ENCODE measurements at places on chromosomes 11 and 22.

DNA sequence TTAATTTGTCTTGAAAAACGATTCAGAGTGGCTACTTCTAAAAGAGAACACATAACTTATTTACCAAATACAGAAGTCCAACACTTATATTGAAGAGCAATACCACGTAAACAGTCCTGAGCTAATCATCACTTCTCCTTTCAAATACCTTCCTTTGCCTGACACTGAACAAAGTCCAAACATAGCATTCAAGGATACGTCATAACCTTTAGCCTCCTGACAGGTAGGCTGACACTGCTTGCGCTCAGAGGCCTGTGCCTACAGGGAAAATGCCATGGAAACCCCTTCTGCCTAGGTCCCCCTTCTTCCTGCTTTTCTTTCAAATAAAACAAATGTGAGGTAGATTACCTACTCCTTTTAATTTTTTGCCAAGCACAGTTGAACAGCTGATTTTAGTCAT, 510.0 kb downstream of the INSC start:
- DNase-seq: no peak

DNA sequence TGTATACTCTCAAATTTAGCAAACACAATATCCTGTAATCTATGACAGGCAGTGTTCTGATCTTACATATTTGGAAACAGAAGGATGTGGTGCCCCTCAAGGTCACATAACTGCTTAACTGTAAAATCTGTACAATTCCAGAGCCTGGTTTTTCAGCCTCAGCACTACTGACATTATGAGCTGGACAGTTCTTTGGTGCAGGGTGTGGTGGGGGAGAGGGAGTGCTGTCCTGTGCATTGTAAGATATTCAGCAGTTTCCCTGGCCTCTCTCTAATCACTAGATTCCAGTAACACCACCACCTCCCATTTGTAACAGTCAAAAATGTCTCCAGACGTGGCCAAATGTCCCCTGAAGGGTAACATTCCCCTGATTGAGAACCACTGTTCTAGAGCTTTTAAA, 1.8 kb upstream of the OR5B21 start:
- no peak for DNase-seq

GRCh38 chr11:57777969-57778317, 16.3 kb downstream of the CTNND1 start:
- no peak for DNase-seq

- no peak for DNase-seq
Measured at GRCh38 chr11:1235901-1236315, 13.0 kb downstream of the MUC5B start.

DNA sequence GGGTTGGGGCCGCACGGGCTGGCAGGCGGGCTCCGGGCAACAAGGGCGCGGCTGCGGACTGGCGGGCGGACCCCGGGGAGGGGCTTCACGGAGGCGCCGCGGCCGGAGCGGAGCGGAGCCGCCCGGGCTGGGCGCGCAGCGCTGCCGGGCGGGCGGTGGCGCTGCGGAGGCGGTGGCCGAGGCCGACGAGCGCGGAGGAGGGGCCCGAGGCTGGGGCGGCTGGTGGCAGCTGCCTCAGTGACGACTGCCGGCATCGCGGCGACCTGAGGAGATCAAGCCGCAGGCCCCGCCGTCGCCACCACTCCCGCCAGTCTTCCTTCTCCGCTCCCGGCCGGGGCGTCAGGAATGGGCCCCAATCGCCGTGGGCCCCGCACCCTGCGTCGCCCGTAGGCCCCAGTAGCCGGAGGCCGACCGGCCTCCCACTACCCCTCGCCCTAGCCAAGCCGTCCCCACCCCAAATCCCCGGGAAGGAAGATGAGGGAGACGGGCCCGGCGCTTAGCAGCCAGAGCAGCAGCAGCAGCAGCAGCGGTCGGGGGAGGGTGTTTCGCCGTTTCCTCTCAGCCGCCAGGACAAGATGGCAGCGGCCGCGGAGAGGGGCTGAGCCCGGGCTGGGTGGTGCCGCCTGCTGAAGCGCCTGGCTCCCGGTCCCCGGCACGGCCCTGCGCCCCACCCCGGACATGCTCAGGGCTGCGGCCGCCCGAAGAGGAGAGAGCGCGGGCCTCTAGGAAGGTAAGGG, at the start of gene HIPK3:
Gene HIPK3, plus strand, starts transcription at position 222 of the 737 bp plus-strand sequence.
- no peak for DNase-seq

GRCh38 chr11:70759846-70760245, 361.5 kb downstream of the CTTN start:
- no peak for DNase-seq

DNA sequence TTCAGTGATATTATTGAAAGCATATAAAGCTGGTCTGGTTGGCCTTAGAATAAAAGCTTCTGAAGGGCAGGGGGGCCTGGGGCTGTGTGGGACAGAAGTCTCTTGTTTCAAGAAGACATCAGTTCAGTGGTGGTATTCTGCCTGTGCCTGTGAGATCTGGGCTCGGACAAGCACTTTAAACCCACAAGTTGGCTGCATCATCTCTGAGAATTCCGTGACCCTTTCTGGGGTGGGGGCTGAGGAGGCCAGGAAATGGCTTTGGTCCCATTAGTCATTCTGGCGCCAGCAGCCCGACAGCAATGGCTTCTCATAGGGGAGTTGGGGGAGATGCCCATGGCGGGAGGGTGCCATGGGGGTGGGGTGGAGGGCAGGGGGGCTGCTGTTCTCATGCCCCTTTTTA, 104.1 kb downstream of the PKNOX2 start:
- no peak for DNase-seq

- DNase-seq: no peak
Measured at GRCh38 chr22:41301085-41302020, at the start of gene ZC3H7B. ZC3H7B (plus strand) TSS chr22:41301525; CDS start chr22:41320661, 19,136 bp downstream.

- no peak for DNase-seq
Measured at GRCh38 chr11:102489186-102490145, 36.9 kb upstream of the TMEM123 start.

- DNase-seq: peak; percentile 70
Measured at GRCh38 chr11:100681064-100681502, 6.0 kb upstream of the ARHGAP42 start.

GRCh38 chr11:4022669-4023068, 71.9 kb upstream of the RRM1 start:
- DNase-seq: no peak

DNA sequence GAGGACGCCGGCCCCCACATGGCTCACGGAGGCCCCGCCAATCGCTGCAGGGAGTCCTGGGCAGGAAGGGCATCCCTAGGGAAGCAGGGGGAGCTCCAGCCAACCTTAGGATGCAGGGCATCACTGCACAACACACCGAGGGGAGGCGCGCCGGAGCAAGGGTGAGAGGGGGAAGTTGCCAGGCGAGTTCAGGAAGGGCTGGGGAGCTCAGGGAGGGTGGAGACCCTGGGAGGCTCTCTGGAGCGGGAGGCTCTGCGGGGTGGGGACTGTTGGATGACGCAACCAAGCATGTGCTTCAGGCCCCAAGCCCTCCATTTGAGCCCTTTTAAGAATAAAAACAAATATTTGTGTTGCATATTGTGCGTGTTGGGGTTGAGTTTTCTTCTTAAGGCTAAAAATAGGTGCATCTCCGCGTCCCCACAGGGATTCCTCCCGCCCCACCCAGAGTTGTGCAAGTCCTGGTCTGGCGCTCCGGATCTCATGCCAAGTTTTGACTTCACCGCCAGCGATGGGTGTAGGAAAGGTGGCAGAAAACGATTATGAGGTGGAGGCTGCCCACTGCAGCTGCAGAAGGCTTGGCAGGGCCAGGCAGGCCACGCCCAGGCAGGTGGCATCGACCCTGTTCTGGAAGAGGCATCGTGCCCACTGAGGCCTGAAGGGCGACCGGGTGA, 65.2 kb downstream of the WNT7B start:
- peak; percentile 14 for DNase-seq

DNA sequence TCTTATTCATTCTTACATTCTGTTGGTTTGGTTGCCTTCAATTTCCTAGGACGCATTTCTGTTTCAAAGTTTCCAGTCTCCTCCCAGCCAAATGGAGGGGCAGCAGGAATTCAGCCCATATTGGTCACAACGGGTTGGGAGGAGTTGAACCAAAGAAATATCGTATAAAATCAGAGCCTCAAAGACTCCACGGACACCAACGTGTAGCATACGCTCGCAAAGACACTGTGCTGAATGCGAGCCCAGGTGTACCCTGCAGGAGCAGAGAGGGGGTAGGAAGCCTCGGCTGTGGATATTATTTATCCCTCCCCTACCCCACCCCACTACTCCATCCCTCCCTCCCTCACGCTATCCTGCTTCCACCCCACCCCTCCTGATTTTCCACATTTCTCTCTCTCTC, 15.5 kb upstream of the CCND1 start:
- DNase-seq: no peak

DNA sequence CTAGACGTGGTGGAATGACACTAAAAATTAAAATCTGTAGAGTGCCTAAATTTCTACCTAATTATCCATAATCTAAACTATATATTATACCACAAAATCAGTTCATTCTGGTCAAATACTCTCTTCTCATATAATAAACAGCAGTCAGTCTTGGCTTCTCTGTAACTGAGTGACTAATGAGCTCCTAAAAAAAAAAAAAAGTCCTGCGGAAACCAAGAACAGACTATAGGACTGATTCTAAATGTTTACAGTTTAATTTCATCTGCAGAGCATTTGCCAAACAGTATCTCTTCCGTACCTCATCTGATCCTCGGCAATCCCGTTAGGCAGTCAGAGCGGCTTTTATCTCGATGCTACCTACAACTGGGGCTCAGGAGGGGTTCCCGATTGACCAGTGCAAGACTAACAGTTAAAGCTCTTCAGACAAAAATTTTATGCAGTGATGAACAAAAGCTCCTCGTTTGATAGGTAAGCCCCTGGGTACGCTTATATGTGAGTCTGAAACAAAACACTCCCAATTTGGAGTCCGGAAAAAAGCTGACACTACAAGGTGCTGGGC, 686 bp downstream of the KIF18A start:
- no peak for DNase-seq

DNA sequence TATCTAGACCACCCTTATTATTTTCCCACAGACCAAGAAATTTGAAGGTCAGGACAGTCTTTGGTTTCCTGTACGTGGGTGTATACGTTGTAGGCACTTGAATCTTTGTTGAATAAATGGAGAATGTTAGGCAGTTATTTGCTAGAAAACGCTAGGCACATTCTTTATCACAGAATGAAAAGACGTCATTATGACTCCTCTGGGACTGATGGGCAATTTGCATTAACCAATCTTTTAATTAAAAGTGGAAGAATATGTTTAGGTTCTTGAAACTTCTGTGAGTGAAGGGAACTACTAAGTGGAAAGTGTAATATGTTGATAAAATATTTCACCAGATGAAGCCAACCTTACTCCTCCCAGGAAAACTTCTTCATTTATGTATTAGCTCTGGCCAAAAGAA, 5.7 kb downstream of the CAT start:
- no peak for DNase-seq

DNA sequence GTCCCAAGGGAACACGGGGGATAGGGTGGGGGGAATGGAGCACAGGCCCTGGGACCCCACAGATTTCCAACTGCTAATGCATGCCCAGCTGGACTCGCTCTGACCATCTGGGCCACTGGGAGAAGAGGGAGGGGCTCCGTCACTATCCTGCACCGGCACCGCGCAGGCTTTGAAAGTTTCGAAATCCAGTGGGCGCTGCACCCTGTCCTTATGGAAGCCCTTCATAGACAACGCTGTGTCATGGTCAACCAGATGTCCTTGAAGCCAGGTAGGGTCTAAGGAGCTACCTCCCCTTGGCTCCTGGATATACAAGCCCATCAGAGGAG, 30.1 kb downstream of the LRRC10B start:
- DNase-seq: no peak

GRCh38 chr11:7967097-7967496, 1.9 kb upstream of the NLRP10 start:
- no peak for DNase-seq

DNA sequence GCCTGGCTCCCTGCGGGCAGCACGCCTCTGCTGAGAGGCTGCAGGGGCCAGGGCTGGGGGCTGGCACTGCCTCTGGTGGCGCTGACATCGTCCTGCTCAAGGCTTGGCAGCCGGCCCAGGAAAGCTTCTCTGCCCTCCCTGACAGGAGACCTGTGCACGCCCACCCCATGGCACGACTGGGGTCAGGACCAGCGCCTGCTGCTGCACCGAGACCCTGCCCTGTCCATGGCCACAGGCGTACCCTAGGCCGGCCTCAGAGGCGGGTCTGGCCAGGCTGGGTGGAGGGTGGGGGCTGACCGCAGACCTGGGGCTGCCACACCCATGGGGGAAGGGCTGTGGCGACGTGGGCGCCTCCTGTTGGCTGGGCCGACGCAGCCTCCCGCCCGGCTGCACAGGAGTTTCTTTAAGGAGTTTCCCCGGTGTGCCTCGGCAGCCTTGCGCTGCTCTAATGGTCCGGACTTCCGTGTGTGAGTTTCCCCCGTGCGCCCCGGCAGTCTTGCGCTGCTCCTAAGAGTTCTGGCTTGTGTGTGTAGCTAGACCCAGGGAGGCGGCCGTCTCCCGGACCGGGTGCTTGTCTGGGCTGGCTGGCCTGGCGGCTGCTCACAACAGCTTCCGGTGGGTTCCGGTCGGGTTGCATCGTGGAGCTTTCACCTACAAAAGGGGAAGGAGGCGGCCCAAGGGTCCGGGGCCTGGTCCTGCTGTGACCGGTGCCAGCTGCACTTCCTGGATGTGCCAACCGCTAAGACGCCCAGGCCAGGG, 4.6 kb downstream of the TRABD start:
- no peak for DNase-seq
